ENCODE measurements at places on chromosomes 6 and 20.

- no peak for DNase-seq
Observed at GRCh38 chr6:13180538-13180937, 147.8 kb downstream of the TBC1D7 start.

GRCh38 chr20:58647162-58647795 is 3.8 kb upstream of the STX16 start:
- no peak for DNase-seq

DNA sequence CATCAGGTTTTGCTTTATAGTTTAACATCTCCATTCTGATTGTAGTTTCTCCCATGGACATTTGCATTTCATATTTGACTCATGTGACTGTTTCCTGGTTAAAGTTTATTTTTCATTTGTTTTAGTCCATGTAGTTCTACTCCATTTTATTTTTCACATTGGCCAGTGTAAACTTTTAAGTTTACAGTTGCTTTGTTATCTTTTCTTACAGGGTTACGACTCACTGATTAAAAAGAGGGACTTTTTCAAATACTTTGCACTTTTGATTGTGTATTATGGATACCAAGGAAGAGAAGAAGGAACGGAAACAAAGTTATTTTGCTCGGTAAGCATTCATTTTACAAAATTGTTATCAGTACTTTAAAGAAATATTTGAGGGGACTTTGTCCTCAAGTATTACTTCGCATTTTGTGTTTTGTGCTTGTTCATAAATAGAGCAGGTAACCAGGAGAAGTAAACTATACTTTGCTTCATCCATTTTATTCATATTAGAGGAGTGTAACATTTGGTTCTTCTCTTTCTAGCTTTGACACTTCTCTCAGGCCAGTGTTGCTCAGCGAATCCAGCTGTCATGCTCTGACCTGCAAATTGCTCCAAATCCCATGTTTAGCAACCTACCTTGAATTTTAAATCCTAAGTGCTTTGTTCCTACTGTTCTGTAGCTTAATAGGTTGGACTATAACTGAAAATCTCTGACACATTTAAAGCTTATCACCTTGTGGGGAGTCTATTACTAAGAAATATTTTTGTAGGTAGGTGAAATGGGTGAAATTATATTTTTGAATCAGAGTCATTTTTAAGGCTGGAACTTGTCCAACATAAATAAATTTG is 24.5 kb downstream of the NCOA7 start:
- no peak for DNase-seq

DNA sequence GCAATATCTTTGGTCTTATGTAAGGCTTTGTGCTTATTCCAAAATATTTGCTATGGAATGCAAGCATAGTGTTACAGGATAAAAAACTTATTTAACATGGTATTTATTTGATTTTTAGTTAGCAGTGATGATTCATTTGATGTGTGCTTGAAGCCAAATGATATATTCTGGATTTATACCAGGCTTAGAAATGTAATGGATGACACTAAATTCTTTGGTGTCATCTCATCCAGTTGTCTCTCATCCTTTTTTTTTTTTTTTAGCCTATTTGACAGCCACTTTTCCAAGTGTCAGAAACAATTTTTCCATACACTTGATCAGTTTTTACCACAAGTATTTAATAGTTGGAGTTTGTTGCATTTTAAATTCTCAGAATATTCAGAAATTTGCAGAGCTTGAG is 515.3 kb downstream of the CDKAL1 start:
- DNase-seq: peak; percentile 41

GRCh38 chr6:116476002-116476678 is 15.0 kb downstream of the CALHM6 start:
- no peak for DNase-seq

GRCh38 chr6:136404007-136404406 is 114.4 kb upstream of the BCLAF1 start:
- no peak for DNase-seq

DNA sequence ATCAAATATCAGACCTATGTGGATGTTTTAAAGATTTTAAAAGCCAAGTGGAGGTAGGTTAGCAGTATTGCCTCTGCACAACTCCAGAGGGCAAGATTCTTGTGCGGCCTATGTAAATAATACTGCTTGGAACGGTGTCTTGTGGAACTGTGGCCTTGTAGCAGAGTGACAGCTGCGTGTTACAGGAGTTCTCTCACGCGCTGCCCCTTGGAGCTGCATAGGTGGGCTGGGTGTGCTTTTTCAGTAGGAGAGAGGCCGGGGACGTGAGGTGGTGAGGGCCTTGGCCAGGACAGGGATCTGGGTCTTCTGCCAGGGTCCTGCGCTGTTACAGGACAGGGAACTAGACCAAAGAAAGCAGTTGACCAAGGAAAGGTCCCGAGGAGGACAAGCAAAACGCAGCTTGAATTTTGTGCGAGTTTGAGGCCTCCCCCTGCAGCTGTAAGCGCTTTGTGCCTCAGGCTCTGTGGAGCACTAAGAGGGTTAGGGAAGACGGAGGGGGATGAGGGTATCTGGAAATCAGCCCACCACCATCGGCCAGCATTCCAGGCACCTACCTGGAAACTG is 1.5 kb downstream of the TMEM181 start:
- DNase-seq: no peak

- DNase-seq: no peak
Observed at GRCh38 chr6:35633579-35634089, 55.1 kb downstream of the FKBP5 start.

DNA sequence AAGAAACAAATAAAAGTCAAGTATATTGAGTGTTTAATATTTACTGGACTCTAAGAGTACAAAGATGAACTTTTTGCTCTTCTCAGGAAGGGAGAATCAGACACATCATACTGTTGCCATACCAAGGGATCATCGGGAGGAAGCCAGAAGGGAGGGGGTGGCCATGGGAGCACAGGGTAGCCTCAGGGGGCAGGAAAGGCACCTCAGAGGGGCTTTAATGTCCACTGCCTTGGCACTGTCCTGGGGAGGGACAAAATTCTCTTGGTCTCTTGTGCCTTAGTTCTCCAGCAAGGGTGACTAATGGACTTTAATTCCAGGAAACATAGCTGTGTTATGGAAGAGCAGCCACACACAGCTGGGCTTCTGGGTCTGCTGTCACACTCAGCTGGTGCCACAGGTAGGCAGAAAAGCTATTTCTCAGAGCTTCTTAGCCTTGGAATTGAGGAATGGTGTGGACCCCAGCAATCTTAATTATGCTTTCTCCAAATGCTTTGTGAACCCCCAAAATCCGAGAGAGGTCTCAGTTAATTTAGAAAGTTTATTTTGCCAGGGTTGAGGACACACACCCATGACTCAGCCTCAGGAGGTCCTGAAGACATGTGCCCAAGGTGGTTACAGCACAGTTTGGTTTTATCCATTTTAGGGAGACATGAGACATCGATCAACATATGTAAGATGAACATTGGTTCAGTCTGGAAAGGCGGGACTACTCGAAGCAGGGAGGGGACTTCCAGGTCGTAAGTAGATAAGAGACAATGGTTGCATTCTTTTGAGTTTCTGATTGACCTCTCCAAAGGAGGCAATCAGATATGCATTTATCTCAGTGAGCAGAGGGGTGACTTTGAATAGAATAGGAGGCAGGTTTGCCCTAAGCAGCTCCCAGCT is 53.2 kb downstream of the MRAP2 start:
- no peak for DNase-seq

DNA sequence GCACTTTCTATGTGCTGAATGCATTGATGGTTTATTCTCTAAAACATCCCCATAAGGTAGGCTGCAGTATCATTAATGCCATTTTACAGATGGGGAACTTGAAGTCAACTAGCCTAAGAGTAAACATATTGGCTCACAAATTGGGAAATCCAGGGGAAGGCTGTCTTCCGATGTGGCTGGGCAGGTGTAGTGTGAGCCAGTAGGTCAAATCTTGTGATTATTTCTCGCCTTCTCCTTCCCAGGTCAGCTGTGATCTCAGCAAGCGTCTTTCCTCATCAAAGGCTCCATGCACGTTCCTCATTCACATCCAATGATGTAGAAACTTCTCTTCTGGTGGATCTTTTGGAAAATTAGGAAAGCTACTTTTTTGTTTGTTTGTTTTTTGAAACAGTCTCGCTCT is 94.1 kb upstream of the SHLD1 start:
- DNase-seq: no peak

- peak; percentile 94 for DNase-seq
Observed at GRCh38 chr6:144415835-144416237, 130.7 kb downstream of the UTRN start.

- DNase-seq: no peak
Observed at GRCh38 chr6:4344317-4344899, 209.0 kb upstream of the ECI2 start.

DNA sequence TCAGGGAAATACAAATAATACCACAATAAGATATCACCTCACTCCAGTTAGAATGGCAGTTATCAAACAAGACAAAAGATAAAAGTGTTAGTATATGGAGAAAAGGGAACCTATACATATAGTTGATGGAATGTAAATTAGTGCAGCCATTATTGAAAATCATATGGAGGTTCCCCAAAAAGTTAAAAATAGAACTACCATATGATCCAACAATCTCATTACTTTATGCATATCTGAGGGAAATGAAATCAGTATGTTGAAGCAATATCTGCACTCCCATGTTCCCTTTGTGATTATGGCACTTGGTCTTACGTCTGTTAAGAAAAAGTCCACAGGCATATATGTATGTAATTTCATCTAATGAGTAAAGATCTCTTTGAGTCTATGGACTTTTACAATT is 96.9 kb downstream of the STXBP5 start:
- no peak for DNase-seq

DNA sequence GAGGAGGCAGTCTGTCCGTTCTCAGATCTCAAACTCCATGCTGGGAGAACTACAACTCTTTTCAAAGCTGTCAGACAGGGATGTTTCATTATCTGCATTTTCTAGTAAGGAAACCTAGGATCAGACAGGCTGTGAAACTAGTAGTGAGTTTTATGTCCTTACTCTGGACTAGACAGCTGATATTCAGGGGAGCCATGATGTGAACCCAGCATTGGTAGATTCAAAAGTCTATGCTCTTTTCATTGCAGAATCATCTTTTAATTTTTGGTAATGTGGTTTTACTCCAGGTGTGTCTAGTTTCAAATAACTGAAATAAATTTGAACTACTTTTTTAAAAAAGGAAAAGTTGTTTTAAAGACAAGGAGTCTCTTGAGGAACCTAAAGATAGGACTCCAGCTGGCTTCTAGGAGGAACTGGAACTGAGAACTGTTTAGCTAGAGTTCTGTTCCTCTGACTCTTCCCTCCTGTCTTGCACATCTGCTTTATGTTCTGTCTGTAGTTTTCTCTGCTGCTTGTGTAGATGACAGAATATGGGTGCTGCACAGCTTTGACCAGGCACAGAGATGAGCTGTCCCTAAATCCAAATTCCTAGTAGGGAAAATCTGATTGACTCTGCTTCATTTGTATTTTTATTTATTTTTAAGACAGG is 27.8 kb upstream of the RNF144B start:
- no peak for DNase-seq

- DNase-seq: no peak
Observed at GRCh38 chr20:58224974-58225373, 3.5 kb downstream of the ANKRD60 start.

DNA sequence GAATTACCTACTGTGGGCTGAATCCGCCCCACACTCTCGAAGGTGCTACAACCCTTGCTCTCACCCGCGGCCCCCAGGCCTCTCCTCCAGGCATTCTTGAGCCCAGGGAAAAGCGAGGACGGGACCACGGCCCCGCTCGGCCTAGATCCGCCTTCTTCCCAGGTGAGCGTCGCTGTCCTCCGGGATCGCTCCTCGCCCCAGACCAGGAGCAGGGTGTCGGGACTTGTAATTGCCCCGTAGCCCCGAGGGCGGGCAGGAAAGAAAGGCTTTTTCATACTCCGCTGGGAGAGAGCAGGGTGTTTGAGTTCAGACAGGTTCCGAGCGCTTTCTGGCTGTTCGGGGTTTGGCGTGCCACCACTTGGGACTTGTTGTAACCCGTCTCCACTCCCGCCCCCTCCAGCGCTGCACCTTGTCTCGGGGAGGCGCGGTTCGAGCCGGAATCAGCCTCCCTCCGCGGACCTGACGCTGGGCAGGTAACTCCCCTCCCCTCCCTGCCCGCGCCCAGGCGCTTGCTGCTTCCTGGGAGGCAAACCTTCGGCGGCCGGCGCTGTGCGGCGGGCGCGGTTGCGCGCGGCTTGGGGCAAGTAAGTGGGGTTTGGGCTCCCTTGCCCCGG is at the start of gene FAM83B:
Gene FAM83B (plus strand): TSS at position 529 of the 614 bp plus-strand sequence. CDS start 23,476 bp downstream, outside the sequence.
- peak; percentile 4 for DNase-seq

DNA sequence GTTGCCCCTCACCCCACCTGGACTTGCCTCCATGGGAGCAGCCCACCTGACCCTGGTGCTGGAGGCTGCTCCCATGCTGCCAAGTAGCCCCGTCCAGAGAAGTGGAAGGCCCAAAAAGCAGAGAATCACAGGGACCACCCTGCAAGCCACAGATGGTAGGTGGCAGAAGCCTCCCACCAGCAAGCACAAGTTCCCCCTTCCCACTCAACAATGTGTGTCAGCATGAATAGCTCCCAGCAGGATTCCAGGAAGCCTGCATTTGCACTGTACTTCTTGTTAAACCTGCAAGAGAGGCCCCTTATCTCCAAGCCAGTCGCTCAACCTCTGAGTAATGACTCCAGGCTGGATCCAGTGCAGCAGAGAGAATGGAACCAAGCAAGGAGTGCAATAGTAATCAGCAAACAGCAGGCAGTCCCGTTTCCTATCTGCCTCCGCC is 180.8 kb upstream of the CST7 start:
- no peak for DNase-seq

DNA sequence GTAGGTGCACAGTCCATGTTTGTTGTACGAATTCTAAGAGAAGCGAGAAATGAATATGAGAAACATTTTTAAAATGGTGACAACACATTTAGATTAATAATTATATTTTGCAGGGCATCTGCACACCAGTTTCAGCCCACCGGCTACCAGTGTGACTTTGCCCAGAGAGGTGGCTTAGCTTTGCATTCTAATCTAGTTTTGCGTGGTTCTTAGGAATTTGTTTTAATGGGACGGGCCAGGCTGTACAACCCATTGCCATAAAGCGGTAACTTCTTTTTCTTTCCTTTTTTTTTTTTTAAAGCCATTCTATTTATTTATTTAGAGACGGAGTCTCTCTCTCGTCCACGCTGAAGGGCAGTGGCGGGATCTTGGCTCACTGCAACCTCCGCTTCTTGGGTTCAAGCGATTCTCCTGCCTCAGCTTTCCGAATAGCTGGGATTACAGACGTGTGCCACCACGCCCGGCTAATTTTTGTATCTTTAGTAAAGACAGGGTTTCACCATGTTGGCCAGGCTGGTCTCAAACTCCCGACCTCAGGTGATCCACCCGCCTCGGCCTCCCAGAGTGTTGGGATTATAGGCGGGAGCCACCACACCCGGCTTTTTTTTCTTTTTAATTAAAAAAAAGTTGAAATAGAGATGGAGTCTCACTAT is 829 bp downstream of the MANBAL start:
- no peak for DNase-seq

DNA sequence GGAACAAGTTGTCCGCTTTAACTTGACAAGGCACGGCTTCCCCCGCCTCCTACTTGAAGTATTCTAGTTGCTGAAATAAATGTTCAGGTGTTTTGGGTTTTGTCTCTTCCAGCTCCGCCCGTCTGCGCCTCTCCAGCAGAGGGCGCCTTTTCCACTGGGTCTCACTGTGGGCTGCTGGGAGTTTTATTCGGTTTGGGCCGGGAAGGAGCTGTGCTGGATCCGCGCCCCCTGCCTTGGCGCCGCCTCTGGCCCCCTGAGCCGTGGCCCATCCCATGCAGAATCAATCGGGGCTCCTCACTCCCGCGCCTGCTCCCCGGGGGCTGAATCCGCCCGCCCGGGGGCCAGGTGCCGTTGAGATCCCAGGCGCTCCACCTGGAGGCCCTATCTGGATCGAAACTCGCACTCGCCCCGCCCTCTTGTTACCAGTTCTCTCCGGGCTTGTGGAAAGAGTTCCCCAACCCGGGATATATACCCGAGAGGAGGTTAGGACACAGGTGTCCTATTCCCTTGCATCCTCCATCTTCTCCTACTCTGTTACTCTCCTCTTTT is 51.0 kb upstream of the TCF21 start:
- peak; percentile 14 for DNase-seq

Data from fibroblast of lung (primary cell).